ENCODE measurements at places on chromosomes 2 and 18.
A peak's percentile ranks its signal among the peaks of the same experiment; 100 is the strongest.

DNA sequence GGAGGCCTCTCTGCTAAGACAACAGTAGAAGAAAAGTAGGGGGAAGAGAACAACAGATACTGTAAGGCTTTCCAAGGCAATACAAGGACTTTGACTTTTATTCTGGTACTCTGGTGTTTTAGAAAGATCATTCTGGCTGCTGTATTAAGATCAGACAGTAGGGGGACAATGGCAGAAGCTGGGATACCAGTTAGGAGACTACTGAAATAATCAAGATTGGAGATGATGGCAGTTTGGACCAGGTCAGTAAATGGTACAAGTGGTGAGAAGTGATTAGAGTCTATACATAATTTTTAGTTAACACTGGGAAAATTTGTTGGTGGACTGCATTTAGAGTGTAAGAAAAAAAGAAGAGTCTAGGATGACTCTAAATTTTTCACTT is 139.7 kb downstream of the ROCK1 start:
- no peak for DNase-seq

GRCh38 chr2:112869258-112869842 is 32.8 kb upstream of the IL1B start:
- DNase-seq = peak; percentile 17

DNA sequence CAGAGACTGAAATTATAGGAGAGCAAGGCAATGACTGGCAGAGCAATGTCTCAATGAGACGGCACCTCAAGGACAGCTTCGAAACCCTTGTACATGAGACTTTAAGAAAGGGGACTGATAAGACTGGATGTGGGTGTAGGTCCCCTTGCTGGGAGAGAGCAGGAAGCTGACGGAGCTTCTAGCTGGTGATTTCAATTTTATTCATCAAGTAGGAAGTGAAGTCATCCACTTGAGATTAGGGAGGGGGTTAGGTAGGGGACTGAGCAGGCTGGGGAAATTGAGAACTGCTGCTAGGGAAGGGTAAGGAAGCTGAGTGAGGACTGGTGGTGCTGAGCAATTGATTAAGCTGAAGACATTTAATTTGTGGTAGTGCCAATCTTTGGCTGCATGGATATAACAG is 99.5 kb upstream of the ITGB6 start:
- no peak for DNase-seq

- no peak for DNase-seq
Observed at GRCh38 chr2:60400462-60401246, 152.8 kb downstream of the BCL11A start.

- no peak for DNase-seq
Observed at GRCh38 chr2:102737431-102737830, 24.4 kb upstream of the TMEM182 start.

- DNase-seq = no peak
Observed at GRCh38 chr2:160200921-160201320, 849 bp upstream of the ITGB6 start.

DNA sequence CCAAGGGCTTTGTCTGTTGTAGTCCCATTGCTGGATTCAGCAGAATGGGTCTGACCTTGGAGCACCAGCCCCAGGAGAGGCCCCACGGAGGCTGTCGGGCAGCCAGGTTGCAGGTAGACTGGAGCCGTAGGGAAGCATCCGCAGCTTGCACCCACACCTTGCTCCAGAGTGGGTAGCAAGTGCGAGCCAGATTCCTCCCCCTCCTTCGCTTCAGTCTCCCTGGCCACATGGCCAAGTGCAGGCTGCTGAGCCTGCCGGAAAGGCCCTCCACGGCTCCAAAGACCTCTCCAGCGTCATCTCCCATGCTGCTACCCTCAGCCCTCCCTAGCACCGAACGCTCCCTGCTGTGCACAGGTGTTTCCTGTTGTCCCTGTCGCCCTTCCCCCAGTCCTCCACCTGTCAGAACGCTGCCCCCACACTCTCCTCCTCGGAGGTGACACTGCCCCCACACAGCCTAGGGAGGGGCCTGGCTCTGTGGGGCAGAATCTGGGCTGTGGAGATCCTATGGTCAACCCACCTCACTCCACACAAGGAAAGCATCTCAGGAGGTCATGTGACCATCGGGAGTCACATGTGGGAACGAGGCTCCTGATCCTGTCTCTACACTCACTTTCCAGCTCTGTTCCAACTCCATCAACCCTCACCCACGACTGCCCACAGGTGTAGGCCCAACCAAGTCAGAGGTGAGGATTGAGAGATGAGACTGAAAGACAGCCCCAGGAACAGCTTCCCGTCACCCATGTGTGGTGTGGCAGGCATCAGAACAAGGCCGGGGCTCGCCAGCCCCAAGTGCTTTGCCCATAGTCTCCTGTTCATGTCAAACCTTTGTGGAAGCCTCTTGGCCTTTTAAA is 8.3 kb downstream of the KCNF1 start:
- no peak for DNase-seq

GRCh38 chr2:810397-810796 is 133.2 kb upstream of the TMEM18 start:
- DNase-seq = no peak

DNA sequence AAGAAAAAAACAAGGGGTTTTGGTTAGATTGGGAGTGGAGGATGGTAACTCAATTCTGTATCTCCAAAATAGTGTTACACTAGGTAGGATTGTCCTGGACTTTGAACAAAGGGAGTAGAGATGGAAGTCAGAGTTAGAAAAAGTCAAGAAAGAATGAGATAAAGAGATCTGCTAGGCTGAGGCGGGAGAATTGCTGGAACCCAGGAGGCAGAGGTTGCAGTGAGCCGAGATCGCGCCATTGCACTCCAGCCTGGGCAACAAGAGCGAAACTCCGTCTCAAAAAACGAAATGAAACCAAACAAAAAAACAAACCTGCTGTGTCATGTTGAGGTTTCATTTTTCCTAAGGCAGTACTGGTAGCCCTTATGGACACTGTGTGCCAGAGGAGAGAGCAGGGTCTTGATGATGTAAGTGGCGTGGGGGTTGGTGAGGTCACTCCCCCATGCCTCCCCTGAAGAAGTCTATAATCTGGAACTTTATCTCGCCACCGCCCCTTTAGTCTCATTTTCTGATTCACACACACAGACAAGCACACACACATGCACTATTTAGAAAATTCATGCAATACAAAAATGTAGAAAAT is 10.5 kb downstream of the DRC1 start:
- DNase-seq = peak; percentile 28

DNA sequence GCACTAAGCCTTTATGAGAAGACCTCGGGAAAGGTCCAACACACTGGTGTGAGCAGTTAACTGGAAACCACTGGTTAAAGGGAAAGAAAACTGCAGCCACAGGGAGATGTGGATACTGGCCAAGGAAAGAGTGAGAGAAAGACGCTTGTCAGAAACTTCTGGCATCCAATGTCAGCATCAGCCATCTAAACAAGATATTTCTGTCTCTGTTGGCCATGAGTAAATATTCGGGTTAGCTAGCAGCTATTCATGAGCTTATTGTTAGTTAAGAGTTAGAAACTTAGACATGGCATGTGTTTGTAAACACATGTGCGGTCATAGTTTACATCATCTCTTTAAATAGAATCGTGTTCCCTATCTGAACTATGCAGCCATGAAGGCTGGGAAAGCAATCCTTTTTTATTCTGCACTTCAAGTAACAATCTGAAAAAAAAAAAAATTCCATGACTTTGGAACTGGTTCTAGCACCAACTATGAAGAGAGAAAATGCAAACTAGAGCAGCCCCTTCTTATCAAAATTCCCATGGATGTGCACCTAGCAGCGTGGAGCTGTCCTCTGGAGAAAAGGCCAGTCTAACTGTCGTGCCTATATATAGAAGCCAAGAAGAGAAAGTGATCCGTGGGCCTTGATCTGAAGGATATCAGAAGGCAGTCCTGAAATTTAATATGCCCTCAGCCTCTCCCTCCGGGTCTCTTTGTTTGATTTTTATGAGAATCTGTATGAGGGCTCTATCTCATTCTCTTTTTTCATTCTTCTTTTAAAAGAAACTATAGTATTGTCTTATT is 84.0 kb upstream of the RFX8 start:
- DNase-seq = no peak

DNA sequence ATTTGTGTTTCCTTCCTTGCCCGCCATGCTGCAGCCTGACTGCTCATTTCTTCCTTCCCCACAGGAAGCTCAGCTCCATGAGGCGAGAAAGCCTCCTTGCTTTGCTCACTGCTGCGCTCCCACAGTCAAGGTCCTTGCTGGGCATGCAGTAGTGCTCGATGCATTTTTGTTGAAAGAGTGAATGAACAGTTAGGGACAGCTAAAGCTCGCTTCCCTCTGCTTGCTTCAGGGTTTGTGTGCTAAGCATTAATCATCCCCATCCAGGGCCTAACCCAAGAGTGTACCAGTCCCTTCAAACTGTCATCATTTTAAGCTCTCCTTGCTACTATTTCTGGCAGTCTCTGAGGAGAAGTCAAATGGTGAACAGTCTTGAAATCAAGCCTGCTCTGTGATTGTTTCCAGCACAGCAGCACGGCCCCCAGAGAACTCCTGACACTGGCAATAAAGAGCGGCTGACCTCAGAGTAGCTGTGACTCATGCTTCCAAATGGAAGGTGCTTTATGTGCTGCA is 171.7 kb upstream of the SOX11 start:
- DNase-seq = no peak

DNA sequence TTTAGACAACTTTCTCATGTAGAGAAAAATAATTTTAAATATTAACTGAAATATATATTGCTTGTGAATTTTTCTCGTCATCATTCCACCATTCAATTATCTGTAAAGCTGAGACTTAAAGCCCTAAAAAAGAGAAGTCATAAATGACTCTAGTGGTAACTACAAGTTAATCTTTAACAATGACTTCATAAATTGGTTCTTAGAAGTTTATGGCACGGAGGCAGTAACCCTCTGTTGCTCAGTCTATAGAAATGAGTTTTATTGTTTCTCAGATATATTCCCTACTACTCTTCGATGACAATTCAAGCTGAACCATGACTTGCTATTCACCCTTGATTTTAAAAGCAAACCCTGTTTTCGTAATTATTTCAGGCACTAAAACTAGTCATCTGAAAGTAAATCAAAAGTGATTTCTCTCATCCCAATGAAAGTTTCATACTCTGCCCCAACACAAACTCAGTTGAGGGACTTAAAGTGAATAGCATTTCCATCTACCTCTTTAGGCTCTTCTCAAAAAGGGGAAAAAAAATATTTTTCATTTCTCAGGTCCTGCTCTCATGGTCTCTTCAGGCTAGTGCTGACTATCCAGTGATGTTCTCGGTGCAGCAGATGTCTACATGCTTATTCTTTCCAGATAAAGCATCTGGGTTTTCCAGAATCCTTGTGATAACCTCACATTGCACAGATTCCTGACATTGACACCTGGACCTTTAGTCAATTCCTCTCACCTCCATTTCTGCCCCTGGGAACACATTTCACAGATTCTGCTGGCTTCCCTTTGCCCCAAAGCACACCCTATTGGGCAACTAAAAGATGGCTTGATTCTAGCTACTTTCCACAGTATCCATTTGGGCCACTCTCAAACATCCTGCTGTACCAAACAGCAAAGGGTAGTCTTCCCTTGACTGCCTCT is 207.8 kb upstream of the LRATD1 start:
- DNase-seq = no peak

DNA sequence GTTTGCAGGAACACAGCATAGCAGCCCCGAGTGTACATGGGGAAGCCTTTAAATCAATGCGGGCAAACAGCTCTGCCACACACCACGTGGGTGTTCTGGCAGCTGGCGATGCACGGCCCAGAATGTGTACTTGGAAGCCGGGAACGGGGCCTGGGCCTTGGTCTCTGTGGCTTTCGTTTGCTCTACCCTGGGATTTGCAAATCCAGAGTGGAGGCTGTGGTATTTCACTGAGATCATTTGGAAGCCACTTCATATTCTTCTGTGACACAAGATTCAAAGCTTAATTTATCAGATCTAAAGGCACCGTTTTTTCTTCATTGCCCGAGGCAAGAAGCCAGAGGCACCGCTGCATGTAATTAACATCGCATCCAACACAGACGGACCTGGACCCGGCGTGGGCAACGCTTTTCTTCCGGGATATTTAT is 246.3 kb upstream of the MYT1L start:
- no peak for DNase-seq

- DNase-seq = no peak
Observed at GRCh38 chr2:118123561-118124232, 35.4 kb downstream of the INSIG2 start.

DNA sequence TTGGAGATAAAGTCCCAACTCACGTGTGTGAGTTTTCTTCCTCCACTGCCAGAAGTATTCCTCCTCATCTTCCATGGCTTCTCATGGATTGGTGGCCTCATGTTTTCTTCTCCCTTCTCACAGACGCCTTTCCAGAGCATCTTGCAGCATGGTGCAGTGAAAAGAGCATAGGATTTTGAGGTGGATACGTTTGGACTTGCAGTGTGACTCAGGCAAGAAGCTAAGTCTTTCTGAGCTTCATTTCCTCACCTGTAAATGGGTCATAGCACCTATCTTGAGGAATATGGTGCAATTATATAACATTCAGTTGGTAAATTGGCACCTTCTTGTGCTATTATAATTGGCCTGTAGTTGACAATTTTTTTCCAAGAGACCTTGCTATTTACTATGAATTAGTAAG is 247.6 kb downstream of the RDH14 start:
- no peak for DNase-seq

- no peak for DNase-seq
Observed at GRCh38 chr2:182422864-182423263, 4.0 kb downstream of the PDE1A start.

- DNase-seq = no peak
Observed at GRCh38 chr18:50560681-50561629, 1.1 kb downstream of the MAPK4 start.

GRCh38 chr2:144942516-144943256 is 422.8 kb upstream of the ZEB2 start:
- no peak for DNase-seq

DNA sequence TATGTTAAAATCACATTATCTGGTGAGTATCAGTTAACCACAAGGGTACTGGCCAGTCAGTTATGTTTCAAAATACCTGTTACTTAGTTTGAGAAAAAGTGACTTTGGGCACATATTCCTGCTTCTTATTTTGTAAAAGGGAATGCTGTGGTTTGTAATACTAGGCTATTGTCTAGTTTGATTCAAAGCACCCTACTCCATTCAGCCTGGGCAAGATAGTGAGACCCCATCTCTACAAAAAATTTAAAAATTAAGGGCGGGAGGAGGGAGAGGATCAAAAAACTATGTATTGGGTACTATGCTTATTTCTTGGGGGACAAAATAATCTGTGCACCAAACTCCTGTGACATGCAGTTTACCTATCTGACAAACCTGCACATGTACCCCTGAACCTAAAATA is 18.9 kb downstream of the MBD5 start:
- DNase-seq = no peak

GRCh38 chr2:215479536-215480240 is 43.8 kb upstream of the FN1 start:
- no peak for DNase-seq
